ENCODE measurements at places on chromosomes 1 and 21.

- DNase-seq: no peak
These were observed 70.8 kb downstream of the TMEM200B start for GRCh38 chr1:29052941-29053340.

DNA sequence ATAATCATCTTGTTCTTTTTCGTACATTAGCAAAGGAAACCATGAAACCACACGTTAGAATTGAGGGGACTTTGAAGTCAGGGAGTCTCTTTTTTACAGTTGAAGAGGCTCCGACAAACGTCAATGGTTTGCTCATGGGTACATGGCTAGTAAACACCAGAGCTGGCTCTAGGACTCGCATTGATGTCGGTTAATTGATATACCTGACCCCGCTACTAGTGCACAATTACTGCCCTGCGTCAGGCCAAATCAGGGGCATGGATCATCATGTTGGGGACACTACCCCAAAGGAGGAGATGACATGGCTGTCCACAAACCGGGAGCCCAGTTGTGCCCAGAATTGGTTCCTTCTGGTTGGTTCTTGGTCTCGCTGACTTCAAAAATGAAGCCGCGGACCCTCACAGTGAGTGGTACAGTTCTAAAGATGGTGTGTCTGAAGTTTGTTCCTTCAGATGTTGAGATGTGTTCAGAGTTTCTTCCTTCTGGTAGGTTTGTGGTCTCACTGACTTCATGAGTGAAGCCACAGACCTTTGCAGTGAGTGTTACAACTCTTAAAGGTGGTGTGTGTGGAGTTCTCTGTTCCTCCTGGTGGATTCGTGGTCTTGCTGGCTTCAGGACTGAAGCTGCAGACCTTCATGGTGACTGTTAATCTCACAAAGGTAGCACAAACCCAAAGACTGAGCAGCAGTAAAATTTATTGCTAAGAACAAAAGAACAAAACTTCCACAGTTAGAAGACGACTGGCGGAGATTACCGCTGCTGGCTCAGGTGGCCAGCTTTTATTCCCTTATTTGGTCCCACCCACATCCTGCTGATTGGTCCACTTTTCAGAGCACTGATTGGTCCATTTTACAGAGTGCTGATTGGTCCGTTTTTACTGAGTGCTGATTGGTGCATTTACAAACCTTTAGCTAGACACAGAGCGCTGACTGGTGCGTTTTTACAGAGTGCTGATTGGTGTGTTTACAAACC is 126.9 kb upstream of the ERRFI1 start:
- DNase-seq: peak; percentile 41

- no peak for DNase-seq
These were observed 62.9 kb downstream of the TEX35 start for GRCh38 chr1:178575611-178576361.

DNA sequence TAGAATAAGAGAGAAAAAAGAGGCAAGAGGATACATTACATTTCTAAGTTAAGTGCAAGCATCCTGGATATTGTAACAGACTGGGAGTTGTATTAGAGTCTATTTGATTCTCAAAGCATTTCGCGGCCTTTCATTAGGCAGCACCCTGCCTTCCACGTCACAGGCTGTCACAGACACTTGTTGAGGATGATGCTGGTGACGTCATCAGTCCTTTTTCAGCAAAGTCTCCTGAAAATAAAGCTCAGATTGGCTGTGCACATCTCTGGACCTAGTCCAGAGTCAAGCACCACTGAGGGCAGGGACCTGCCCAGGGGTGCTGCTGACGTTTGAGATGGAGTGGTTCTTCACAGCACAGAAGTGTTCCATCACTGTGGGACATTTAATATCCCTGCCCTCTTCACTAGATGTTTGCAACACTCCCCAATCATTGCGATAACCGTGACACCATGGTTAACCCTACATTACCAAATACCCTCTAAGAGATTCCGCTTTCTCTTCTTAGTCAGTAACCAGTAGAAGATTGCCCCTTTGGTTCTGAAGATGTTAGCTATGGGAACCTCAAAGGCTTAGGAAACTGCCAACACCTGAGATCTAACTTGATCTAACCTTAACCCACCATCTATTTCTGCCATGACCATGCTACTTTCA is 72.7 kb upstream of the F3 start:
- DNase-seq: no peak

GRCh38 chr1:86754265-86754974 is 50.0 kb downstream of the SH3GLB1 start:
- DNase-seq: no peak

GRCh38 chr1:22132517-22133235 is 10.2 kb downstream of the WNT4 start:
- DNase-seq: no peak

DNA sequence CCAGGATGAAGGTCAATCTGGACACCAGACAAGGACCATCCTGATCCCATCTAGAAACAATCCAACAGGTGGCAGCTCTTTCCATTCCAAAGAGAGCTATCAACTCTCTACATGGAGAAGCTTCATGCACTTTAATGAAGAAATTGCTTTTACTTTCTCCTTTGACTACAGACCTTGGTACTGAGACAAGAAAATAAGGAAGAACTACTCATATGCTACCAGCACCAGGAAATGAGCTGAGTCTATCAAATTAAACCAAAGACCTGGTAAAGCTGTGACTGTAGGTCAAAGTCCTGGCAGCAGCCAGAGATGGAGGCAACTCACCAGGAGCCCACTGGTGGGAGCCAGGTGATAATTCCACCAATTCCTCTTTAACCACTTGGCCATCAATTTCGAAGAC is 64.3 kb upstream of the LRRC8B start:
- DNase-seq: no peak

GRCh38 chr1:170804879-170805278 is 130.5 kb upstream of the MROH9 start:
- no peak for DNase-seq

DNA sequence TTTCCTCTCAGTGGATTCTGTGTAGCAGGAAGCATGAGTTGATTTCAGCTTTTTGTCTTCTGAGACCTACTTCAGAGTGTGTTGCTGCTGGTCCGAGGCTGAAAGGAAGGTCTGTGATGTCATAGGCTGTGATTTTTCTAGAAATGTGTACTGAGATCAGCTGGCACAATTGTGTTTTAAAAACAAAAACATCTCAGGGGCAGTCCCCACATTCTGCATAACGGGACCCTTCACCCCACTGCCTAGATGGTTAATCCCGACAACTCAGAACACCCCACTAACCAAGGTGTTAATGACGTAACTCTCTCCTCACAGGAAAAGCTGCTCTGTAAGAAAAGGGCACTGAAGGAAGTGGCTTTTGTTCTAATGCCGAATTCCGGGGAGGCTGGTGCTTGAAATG is 59.8 kb upstream of the PPP2R5A start:
- DNase-seq: peak; percentile 14

GRCh38 chr1:33237579-33237978 is 18.7 kb upstream of the ZNF362 start:
- no peak for DNase-seq

DNA sequence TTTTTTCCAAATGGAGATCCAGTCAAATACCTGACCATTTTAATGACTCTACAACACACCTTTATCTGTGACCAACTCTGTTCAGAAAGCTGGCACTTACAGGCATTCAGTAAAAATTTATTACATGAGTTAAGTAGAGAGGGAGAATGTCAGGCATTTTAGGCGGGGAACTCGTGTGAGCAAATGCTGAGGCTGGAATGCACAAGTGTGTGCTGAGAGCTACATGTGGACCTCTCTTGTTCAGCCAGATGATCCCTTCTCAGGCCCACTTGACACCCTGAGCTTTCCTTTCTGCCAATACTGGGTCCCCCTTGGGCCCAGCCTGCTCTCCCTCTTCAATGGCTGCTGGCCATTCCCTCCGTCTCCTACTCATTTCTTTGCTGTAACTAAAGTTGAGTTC is 11.7 kb downstream of the PPIH start:
- no peak for DNase-seq

DNA sequence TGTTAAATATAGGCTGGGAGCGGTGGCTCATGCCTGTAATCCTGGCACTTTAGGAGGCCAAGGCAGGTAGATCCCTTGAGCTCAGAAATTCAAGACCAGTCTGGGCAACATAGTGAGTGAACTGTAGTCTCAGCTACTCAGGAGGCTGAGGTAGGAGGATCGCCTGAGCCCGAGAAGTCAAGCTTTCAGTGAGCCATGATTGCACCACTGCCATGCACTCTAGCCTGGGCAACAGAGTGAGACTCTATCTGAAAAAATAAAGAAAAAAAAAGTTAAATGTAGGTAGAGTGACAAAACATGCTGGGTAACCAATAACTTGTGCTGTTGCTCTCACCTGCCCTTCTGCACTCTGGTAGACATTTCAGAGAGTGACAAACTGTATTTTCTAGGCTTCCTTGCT is 25.0 kb upstream of the SRSF10 start:
- DNase-seq: no peak

DNA sequence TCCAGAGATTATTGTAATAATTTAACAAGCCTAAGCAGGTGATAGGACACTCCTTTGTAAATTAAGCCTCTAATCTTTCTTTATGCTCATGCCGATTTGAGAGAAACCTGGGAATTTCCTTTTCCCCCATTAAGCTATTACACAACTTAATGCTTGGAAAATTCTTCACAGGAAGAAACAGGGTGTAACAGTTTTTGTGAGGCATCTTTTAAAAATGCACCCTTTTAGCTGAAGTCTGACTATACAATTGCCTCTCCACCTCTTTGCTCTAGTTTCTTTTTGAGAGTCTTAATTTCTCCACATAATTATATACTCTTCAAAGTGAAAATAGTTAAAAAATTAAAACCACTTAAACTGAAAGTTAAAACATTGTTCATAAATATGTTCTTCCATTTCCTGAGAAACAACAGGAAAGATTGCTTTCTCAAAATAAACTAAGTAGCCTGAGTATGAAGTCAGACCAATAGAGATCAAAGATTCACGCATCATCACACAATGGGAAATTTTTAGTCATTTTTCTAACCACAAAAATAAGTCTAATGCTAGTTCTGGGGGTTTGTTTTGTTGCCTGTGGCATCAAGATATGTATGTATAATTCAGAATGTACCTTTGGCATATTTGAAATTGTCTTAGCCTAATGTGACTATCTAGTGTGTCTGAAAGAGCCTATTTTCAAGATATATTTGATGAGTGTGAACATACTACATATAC is 34.7 kb downstream of the LRRC8D start:
- no peak for DNase-seq

DNA sequence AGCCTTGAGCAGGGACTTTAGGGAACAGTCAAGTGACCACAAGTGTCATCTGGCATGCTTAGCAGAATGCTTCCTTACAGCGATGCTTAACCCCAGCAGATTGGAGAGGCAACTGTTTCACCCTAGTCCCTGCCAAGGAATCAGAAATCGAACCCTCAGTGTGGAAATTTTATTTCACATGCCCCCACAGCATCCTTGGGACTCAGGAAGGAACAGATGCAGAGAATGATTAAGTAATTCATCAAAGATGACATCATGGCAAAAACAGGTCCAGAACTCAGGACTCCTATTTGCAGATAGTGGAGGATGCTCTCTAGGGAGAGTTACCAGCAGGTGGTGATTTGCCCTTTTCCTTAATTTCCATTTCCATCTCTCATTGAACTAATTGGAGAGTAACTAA is 333.0 kb upstream of the KAZN start:
- DNase-seq: no peak

DNA sequence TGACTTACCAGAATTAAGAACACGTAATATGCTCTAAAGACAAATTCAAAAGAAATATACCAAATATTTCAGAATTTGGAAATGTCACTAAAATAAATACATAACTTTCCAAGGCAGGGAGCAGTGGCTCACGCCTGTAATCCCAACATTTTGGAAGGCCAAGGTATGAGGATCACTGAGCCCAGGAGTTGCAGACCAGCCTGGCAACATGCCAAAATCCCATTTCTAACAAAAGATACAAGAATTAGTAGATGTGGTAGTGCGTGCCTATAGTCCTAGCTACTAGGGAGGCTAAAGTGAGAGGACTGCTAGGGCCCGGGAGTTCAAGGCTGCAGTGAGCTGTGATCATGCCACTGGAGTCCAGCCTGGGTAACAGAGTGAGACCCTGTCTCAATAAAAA is 11.7 kb downstream of the LUZP1 start:
- DNase-seq: no peak

GRCh38 chr1:225944951-225945350 is 3.9 kb upstream of the LEFTY2 start:
- DNase-seq: no peak

GRCh38 chr1:62781841-62782543 is 1.9 kb upstream of the ATG4C start:
- DNase-seq: no peak

DNA sequence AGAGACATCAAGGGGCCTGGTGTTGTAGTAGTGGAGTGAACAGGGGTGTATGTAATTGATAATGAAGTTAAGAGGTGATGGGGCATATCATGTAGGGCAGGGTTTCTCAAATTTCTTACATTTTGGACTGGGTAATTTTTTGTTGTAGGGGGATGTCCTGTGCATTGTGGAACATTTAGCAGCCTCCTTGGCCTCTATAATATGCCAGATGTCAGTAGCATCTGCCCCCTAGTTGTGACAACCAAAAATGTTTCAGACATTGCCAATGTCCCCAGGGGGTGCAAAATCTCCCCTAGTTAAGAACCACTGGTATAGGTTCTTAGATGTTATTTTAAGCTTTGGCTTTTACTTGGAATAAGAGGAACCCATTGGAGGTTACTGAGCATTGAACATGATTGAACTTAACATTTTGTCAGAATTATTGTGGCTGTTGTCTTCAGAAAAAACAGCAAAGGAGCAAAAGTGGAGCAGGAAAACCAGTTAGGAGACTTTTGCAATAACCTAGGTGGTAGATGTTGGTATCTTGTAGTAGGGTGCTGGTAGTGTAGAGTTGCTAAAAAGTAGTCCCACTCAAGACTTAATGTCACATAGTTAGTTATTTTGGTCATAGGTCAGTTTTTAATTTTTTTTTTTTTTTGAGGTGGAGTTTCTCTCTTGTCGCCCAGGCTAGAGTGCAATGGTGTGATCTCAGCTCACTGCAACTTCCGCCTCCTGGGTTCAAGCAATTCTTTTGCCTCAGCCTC is 6.2 kb downstream of the ZNF326 start:
- DNase-seq: no peak

- no peak for DNase-seq
These were observed 221.5 kb upstream of the SGIP1 start for GRCh38 chr1:66312271-66312990.

- no peak for DNase-seq
These were observed at the start of gene ADAMTS1 for GRCh38 chr21:26845066-26845758. ADAMTS1 (minus strand) TSS chr21:26845409; CDS start chr21:26844954, 455 bp downstream.

DNA sequence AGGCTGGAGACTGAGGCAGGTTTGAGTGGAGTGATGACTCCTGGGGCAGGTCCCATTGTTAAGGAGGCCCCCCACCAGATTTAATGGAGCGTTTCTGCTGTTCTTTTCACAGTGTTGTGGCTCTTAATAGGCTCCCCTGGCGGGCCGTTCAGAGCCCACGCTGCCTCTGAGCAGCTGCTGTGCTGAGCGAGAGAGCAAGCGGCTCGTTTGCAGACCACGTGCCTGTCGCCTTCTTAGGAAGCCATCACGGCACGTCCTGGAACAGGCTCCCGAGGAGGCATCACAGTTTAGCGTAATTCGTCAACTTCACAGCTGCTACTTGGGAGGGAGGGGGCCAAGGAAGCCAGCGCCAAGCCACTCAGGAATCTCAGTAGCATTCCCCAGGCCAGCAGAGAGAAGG is 70.5 kb upstream of the CTTNBP2NL start:
- no peak for DNase-seq

- no peak for DNase-seq
These were observed 33.3 kb upstream of the ERG start for GRCh38 chr21:38531591-38531990.

Data from T-helper 1 cell (primary cell).